Neural cell (in vitro differentiated cells): ENCODE measurements at places on chromosomes 13 and 19. TPM values are rescaled to one million over a fixed set of nuclear protein-coding genes. Genes with fewer than 3 reads are reported as not detected.

CALR3 gene
- not detected in 2 replicates for polyA plus RNA-seq

TNNI3 gene
- polyA plus RNA-seq: 22.5 and 22.6 TPM in 2 replicates

PRRG2 gene
- polyA plus RNA-seq: not detected in 2 replicates

SAE1 gene
- 177 and 178 TPM in 2 replicates for polyA plus RNA-seq

ASF1B gene
- 0.32 and 0.34 TPM in 2 replicates for polyA plus RNA-seq

CYSLTR2 gene
- polyA plus RNA-seq: 0.19 and 0.26 TPM in 2 replicates

VSTM1 gene
- not detected in 2 replicates for polyA plus RNA-seq

PGPEP1 gene
- polyA plus RNA-seq: 5.9 and 10.9 TPM in 2 replicates

C19orf85 gene
- 0.19 and 3.0 TPM in 2 replicates for polyA plus RNA-seq

NLRP7 gene
- polyA plus RNA-seq: not detected in 2 replicates

TMEM238 gene
- polyA plus RNA-seq: not detected in 2 replicates

PRODH2 gene
- not detected in 2 replicates for polyA plus RNA-seq

TMPRSS9 gene
- not detected in 2 replicates for polyA plus RNA-seq

ZNF329 gene
- polyA plus RNA-seq: 20.3 and 20.6 TPM in 2 replicates

ODAD3 gene
- polyA plus RNA-seq: 3.4 and 5.4 TPM in 2 replicates

RFPL4AL1 gene
- not detected in 2 replicates for polyA plus RNA-seq

IL27RA gene
- polyA plus RNA-seq: 1.0 and 1.6 TPM in 2 replicates

FLT3 gene
- polyA plus RNA-seq: 0.41 and 0.64 TPM in 2 replicates

ZNF724 gene
- polyA plus RNA-seq: 2.4 and 3.2 TPM in 2 replicates

R3HDM4 gene
- polyA plus RNA-seq: 51.2 and 71.8 TPM in 2 replicates

PALM gene
- polyA plus RNA-seq: 74.8 and 87.3 TPM in 2 replicates

MAP2K7 gene
- 9.2 and 13.4 TPM in 2 replicates for polyA plus RNA-seq

FARP1 gene
- polyA plus RNA-seq: 19.7 and 27.9 TPM in 2 replicates

REEP6 gene
- 10.7 and 17.0 TPM in 2 replicates for polyA plus RNA-seq

GPR12 gene
- polyA plus RNA-seq: 6.6 and 6.7 TPM in 2 replicates

NAPA gene
- 94.5 and 100 TPM in 2 replicates for polyA plus RNA-seq

AMER2 gene
- polyA plus RNA-seq: 32.9 and 33.2 TPM in 2 replicates

ZNF610 gene
- 23.1 and 28.3 TPM in 2 replicates for polyA plus RNA-seq

TUBB4A gene
- 17.8 and 25.9 TPM in 2 replicates for polyA plus RNA-seq

CYP2A6 gene
- polyA plus RNA-seq: not detected in 2 replicates

SLITRK1 gene
- polyA plus RNA-seq: 14.8 and 18.8 TPM in 2 replicates

PLPP2 gene
- 2.1 and 2.8 TPM in 2 replicates for polyA plus RNA-seq

FGF9 gene
- polyA plus RNA-seq: 27.2 and 29.4 TPM in 2 replicates

KLK4 gene
- polyA plus RNA-seq: not detected in 2 replicates

GARIN5A gene
- polyA plus RNA-seq: 3.3 and 6.5 TPM in 2 replicates

TRPC4 gene
- polyA plus RNA-seq: 8.8 and 10.0 TPM in 2 replicates

CYP2A7 gene
- not detected in 2 replicates for polyA plus RNA-seq

GARIN5B gene
- not detected in 2 replicates for polyA plus RNA-seq

MATK gene
- polyA plus RNA-seq: 2.6 and 4.1 TPM in 2 replicates

CYP4F8 gene
- polyA plus RNA-seq: not detected in 2 replicates

C2CD4C gene
- 21.4 and 22.8 TPM in 2 replicates for polyA plus RNA-seq

TNNT1 gene
- 4.0 and 6.2 TPM in 2 replicates for polyA plus RNA-seq

TNFRSF19 gene
- polyA plus RNA-seq: 2.3 and 3.3 TPM in 2 replicates

RHPN2 gene
- 0.60 and 1.5 TPM in 2 replicates for polyA plus RNA-seq

GRK1 gene
- polyA plus RNA-seq: 0.06 and 0.10 TPM in 2 replicates

TNFSF11 gene
- not detected in 2 replicates for polyA plus RNA-seq

TLE6 gene
- polyA plus RNA-seq: 4.0 and 5.7 TPM in 2 replicates

ZNF304 gene
- polyA plus RNA-seq: 20.6 and 23.0 TPM in 2 replicates

EFNA2 gene
- 9.8 and 10.3 TPM in 2 replicates for polyA plus RNA-seq

FBN3 gene
- polyA plus RNA-seq: 32.7 and 52.7 TPM in 2 replicates

ZNF787 gene
- polyA plus RNA-seq: 11.4 and 17.8 TPM in 2 replicates

C5AR2 gene
- polyA plus RNA-seq: not detected in 2 replicates
